ENCODE measurements at places on chromosomes 2 and 18.
A peak's percentile ranks its signal among the peaks of the same experiment; 100 is the strongest.

GRCh38 chr2:237361194-237362004, 52.6 kb downstream of the COL6A3 start:
- DNase-seq = no peak

- no peak for DNase-seq
Measured at GRCh38 chr18:25866331-25866730, 224.1 kb downstream of the SS18 start.

DNA sequence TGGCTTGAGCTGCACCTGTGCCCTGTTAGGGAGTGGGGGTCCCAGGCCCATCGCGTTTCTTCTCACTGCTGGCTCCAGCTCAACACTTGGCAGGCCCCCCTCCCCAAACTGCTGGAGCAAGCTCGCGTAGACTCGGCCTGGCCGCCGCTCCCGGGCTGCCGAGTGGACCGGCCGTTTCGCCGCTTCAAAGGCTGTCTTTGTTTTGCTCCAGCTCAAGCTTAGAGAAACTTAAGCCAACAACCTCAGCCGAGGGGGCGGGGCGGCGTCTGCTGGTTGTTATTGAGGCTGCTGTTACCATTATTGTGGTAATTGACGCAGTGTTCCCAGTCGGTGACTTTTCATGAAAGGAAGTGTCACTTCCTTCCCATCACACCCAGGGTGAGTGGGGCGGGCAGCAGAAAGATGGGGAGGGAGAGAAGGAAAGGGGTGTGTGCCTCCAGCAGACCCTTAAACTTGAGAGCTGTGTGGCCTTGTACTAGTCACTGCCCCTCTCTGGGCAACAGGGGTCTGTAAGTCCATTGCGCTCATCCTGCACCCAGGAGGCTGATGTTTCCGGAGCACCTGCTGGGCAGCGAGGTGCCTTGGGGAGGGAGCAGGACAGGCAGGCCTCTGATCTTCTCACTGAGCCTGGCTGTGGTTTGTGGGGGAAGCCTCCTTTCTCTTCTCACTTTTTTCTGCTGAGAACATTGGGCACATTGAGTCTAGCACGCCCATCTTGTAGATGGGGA, 2.1 kb downstream of the ARID5A start:
- DNase-seq = peak; percentile 37

GRCh38 chr2:110099038-110099425, 16.6 kb downstream of the MALL start:
- no peak for DNase-seq

GRCh38 chr2:73262108-73262651, 22.1 kb downstream of the FBXO41 start:
- DNase-seq = no peak

DNA sequence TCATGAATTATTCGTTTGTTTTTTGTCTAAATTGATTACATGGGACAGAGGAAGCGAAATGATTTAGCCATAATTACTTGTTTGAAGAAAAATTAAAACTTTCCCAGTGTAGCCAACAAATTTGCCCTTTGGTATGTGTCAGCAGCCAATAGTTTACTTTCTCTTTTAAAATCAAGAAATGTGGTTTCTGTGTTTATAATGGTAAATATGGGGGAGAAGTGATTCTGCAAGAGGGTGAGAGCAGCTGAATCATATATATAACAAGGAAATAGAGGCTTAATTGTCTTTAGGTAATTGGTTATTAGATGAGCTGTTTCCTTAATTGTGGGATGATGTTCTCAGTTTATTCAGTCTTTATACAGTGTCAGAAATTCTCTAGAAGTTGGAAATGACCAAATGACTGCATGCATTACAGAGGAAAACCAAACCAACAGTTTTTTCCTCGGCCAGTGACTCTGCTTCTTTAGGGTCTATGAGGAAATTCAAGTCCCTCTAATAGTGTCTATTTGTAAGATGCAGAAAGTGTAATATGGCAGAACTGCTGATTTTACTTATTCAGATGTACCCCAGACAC, 132.9 kb downstream of the AGPS start:
- DNase-seq = no peak

DNA sequence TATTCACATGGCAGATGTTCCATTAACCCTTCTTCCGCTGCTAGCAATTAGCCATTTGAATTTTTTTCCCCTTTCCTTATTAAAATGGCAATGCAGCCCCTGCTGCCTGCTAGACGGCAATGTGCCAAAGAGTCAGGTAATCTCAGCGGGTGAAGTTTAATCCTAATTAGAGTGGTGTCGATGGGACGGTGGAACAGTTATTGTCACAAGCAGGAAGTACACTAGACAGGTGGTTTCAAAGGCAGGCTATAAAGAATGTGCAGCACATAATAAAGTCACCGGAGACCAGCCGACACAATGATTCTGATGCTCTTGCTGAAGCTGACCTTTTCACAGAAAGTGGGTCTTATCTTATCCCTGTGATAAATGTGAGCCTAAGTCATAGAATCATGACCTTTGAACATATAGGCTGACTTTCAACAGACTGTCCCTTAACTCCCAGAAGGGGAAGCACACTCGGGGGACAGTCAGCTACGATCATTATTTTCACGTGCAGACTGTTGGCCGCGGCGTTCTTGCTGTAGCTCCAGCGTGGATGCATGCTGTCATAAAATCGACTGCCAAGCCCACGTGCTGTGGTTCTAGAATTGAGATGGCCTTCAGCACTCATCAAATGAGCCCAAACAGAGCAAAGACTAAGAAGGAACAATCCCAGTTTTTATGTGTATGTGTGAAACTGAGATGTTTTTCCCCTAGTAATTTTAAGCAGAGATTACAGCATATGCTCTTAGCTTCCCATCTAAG, 926.2 kb upstream of the SOX11 start:
- DNase-seq = no peak

All from germinal center (tissue), 1 donor.